ENCODE measurements at places on chromosomes 11 and 22. TPM values are rescaled to one million over a fixed set of nuclear protein-coding genes. Genes with fewer than 3 reads are reported as not detected.

C11orf86 gene
- not detected for total RNA-seq

GRCh38 chr22:38481162-38481870 lies 13.4 kb downstream of the KDELR3 start:
- no peak overlapping the region for H3K4me3 ChIP-seq
- H3K27ac ChIP-seq, result peak overlapping the region; percentile 92
- peaks cover 39% of the 10 kb centered on the region for H3K36me3 ChIP-seq
- no peak for DNase-seq

C22orf31 gene
- total RNA-seq, result not detected

DNA sequence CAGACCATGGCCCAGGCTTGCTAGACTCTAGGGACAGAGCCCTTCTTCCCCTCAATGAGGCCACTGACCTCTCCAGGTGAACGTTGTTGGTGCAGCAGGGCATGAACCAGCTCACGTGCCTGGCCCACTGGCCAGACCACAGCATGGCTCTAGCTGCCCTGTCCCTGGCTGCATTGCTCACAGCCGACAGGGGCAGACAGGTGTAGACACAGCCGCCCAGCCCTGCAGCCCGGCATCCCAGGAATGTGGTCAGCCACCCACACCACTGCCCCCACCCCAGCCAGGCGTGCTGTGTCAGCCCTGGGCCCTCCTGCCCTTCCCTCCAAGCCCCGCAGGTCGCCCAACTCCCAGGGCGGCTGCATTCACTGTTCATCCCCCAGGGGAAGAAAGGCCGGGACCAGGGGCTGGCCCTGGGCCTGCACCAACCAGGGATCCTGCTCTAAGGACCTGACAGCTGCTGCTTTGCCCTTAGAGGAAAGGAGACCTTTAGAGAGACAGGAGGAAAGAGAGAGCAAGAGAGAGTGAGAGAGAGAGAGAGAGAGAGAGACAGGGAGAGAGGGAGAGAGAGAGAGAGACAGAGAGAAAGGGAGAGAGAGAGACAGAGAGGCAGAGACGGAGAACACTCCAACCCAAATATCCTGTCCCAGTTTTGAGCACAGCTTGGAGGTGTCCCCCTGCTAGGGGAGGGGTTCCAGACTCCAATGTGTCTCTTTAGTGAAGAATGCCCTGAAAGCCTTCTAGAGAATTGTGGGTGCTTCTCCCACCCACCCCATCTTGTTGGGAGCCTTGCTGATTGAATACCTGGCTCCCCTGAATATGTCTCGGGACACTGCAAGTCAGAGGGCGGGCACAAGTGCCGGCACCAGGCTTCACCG lies 44.2 kb upstream of the LINC01488 start:
- peaks cover 4% of the 10 kb centered on the region for H3K27me3 ChIP-seq
- peak overlapping the region; percentile 17 for H3K4me3 ChIP-seq
- H3K4me1 ChIP-seq, result peaks cover 36% of the 10 kb centered on the region
- H3K27ac ChIP-seq, result peak overlapping the region; percentile 92

GRCh38 chr22:35335468-35335867 lies 35.8 kb downstream of the TOM1 start:
- H3K4me1 ChIP-seq, result no peaks in the 10 kb centered on the region
- peaks cover 5% of the 10 kb centered on the region for H3K36me3 ChIP-seq
- no peak overlapping the region for H3K4me3 ChIP-seq
- no peak for DNase-seq
- H3K27ac ChIP-seq, result no peak overlapping the region

IL17REL gene
- total RNA-seq, result not detected

GRCh38 chr11:3893311-3893710 lies 37.8 kb downstream of the STIM1 start:
- H3K36me3 ChIP-seq, result no peaks in the 10 kb centered on the region
- H3K27me3 ChIP-seq, result no peaks in the 10 kb centered on the region
- no peak overlapping the region for H3K27ac ChIP-seq
- DNase-seq, result no peak
- no peak overlapping the region for H3K4me3 ChIP-seq

CDKN1C gene
- 268 TPM for total RNA-seq

DNA sequence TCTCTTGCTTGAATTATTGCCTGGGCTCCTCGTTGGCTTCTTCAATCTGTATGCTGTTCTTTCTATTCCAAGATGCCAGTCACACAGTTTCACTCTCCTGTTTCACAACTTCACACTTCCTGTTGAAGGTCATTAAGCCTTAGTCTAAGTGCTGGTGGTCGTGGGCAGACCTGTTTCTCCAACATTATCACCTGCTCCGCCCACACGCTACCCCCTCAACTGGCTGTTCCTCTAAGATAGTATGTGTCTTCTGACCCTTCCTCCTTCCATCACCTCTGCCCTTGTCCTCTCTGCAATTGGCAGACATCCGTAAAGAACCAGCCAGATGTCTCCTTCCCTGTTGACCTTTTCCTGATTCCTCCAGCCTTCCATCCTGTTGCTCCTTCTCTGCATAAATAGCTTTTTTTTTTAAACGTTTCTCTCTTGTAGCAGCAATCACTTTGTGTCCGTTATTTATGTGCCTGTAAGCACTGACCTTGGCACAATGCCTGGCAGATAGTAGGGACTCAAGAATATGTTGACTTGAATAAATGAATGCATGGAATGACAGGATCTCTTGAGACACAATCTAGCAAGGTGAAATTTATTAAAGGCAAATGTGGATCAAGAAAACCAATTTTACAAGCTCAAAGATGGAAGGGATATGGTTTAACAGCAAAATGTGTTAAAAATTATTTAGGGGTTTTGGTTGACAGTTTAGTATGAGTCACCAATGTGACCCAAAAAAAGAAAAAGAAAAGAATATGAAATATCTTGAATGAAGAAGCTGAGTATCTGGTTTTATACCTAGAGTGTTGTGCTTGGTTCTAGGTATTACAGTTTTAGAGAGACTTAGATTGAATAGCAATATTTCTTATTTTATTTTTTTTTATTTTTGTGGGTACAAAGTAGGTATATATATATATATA lies 12.6 kb downstream of the DIXDC1 start:
- no peaks in the 10 kb centered on the region for H3K4me1 ChIP-seq
- H3K27me3 ChIP-seq, result no peaks in the 10 kb centered on the region
- no peak overlapping the region for H3K27ac ChIP-seq
- peaks cover 4% of the 10 kb centered on the region for H3K36me3 ChIP-seq
- no peak for DNase-seq
- no peak overlapping the region for H3K4me3 ChIP-seq

PRR33 gene
- not detected for total RNA-seq

YAP1 gene
- total RNA-seq, result 199 TPM

TMEM191C gene
- 5.1 TPM for total RNA-seq

DNA sequence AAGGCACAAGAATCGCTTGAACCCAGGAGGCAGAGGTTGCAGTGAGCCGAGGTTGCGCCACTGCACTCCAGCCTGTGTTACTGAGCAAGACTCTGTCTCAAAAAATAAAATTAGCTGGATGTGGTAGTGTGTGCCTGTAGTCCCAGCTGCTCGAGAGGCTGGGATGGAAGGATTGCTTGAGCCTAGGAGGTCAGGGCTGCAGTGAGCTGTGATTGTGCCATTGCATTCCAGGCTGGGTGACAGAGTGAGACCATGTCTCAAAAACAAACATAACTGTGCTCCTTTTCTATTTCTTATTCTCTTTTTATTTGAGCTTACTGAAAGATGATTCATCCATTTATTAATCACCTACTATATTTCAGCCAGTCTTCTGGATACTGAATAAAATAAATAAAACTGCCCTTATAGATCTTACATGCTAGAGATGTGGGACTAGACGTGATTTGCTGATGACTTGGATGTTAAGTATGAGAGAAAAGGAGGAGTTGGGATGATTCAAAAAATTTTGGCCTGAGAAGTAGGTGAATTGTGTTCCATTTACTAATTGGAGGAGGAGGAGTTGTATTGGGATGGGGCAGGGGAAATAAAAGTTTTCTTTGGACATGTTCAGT lies 18.0 kb downstream of the PAAF1 start:
- no peaks in the 10 kb centered on the region for H3K27me3 ChIP-seq
- H3K36me3 ChIP-seq, result peaks cover 19% of the 10 kb centered on the region
- DNase-seq, result no peak

LRP4 gene
- total RNA-seq, result 11.0 TPM

DNA sequence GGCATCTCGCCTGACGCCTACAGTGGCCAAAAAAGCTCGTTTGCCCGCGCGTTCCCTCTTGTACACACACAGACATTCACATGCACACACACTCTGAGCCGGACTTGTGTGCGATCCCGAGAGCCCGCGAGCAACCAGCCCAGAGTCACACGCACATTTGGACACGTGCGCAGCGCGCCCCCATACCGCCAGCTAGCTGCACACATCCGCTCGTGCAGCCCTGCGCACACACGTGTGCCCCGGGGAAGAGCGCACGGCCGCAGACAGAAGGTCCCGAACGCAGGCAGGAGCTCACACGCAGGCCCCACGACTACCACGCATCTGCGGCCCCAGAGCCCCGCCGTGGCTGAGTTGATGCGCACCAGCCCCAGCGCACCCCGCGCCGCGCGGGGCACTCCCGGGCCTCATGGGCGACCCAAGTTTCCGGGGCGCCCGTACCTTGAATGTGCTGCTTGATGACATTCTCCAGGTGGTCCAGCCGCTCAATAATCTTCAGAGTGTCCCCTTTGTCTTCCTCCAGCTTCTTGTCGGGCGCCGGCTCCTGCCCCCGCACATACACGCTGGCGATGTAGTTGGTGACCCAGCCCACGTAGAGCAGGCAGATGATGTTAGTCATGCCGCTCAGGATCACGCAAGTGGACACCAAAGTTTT lies 758 bp downstream of the GALNT18 start:
- peak overlapping the region; percentile 76 for H3K4me3 ChIP-seq
- peaks cover 65% of the 10 kb centered on the region for H3K27me3 ChIP-seq
- DNase-seq, result no peak
- no peak overlapping the region for H3K27ac ChIP-seq

DNA sequence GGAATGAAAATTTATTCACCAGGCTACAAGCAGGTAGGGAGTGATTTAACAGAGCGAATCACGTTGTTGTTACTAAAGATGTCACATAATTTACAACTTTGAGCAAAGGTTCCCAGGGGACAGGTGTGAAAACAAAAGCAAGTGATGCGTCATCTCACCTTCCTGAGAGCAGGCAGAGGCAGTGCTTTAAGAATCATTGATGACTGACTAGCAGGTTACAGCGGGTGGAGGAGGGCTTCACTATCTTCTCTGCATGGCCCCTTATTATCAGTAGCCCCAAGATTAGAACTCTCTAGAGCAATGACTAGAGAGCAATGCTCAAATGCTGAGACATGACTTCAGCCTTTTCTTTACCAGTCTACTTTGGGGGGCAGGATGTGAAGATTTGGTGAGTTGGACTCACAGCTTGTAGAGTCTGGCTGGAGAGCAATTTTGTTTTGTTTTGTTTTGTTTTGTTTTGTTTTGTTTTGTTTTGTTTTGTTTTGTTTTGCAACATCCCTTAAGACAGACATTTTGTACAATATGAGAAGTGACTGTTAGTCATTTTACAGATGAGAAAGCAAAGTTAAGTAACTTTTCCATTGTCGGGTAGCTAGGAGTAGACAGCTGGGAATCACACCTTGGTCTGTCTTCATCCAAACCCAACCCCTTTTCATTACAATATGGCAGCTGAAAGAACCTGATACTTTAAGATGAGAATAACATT lies 84.8 kb downstream of the SLC1A2 start:
- H3K27ac ChIP-seq, result no peak overlapping the region
- H3K36me3 ChIP-seq, result no peaks in the 10 kb centered on the region
- DNase-seq, result no peak
- no peaks in the 10 kb centered on the region for H3K4me1 ChIP-seq

IFITM10 gene
- total RNA-seq, result 1.2 TPM

- no peak overlapping the region for H3K4me3 ChIP-seq
- no peaks in the 10 kb centered on the region for H3K27me3 ChIP-seq
- H3K36me3 ChIP-seq, result no peaks in the 10 kb centered on the region
- no peak overlapping the region for H3K27ac ChIP-seq
- H3K4me1 ChIP-seq, result no peaks in the 10 kb centered on the region
Measured at GRCh38 chr11:104327861-104328511, 164.0 kb upstream of the PDGFD start.

DNA sequence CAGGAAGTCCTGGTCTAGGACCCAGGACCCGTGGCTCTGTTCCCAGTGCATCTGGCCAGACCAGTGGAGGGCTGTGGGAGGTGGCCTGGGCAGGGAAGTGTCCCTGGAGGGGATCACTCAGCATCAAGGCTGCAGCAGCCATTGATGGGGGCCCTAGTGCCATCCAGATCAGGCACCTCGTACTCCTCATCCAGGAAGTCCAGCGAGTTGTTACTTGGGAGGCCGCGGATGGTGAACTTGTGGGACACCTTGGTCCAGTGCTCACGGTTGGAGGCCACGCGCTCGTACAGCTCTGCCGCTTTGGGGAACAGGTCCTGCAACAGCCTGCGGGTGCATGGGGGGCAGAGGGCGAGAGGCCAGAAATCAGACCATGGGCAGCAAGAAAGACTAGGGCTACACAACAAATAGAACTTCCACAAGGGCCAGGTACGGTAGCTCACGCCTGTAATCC lies 96.9 kb downstream of the PDE2A start:
- peaks cover 30% of the 10 kb centered on the region for H3K27me3 ChIP-seq
- peaks cover 8% of the 10 kb centered on the region for H3K4me1 ChIP-seq
- H3K36me3 ChIP-seq, result no peaks in the 10 kb centered on the region
- H3K4me3 ChIP-seq, result no peak overlapping the region

- H3K4me3 ChIP-seq, result peak overlapping the region; percentile 50
- DNase-seq, result no peak
- H3K36me3 ChIP-seq, result no peaks in the 10 kb centered on the region
- no peak overlapping the region for H3K27ac ChIP-seq
- peaks cover 52% of the 10 kb centered on the region for H3K27me3 ChIP-seq
Measured at GRCh38 chr11:1548221-1549070, 23.6 kb downstream of the DUSP8 start.

All from progenitor cell of endocrine pancreas (in vitro differentiated cells).